ENCODE measurements at places on chromosomes 4 and X.

DNA sequence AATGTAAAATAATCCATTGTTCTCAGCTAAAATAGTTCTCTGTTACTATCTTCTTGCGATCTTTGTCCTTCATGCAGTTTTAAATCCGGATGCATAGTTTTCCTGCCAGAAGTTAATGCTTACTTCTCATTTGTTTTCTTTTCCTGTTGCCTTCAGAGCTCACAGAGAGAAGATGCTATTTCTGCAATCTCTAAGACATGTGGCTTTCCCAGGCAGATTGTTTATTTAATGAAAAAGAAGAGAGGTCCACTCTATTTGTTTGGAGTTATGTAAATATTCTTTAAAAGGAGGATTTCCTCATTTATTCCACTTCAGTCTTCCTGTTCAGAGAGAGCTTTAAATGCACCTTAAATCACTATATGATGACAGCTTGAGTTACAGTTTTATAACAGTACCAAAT is 39.3 kb upstream of the HPGD start:
- no peak for DNase-seq

DNA sequence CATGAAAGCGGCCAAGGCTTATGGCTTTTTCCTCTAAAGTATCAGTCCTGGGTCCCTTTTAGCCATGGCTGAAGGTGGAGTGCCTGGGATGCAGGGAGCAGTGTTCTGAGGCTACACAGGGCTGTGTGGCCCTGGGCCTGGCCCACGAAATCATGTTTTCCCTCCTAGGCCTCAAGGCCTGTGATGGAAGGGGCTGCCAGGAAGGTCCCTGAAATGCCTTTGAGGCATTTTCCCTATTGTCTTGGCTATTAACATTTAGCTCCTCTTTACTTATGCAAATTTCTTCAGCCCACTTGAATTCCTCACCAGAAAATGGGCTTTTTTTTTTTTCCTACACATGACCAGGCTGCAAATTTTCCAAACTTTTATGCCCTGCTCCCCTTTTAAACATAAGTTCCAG is 657.0 kb downstream of the DACH2 start:
- no peak for DNase-seq

DNA sequence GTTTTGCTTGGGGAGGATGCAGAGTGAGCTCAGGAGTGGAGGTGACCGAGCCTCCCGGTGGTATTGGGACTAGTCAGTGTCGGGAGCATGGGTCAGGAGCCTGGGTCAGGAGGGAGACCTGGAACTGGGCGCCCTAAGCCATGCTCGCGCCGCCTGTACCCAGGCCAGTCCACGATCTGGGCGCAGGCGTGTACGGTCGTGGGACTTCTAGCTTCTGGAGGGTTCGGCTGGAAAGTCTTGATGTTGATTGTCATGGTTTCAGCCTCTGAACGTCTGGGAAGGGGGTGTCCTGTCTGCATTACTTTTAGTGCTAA is 244 bp downstream of the EIF2S3 start:
- DNase-seq, result no peak

- peak; percentile 4 for DNase-seq
Measured at GRCh38 chrX:115533485-115533884, 27.5 kb upstream of the PLS3 start.

- DNase-seq, result no peak
Measured at GRCh38 chrX:21723814-21724213, 34.1 kb downstream of the SMPX start.

DNA sequence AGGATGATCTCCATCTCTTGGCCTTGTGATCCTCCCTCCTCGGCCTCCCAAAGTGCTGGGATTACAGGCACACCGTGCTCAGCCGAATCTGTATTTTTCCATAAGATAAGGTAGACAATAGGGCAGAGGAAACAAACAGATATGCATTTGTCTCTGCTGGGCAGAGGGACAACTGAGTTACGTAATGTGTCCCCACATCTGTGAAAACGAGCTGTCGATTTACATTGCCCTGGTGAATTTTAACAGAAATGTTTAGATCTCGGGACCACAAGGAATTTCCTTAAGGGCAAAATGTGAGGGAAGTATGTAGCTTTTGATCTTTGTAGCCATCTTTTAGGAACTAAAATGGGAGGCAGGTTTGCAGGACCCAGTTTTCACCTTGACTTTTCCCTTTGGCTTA is 189.7 kb downstream of the TRIML1 start:
- no peak for DNase-seq

DNA sequence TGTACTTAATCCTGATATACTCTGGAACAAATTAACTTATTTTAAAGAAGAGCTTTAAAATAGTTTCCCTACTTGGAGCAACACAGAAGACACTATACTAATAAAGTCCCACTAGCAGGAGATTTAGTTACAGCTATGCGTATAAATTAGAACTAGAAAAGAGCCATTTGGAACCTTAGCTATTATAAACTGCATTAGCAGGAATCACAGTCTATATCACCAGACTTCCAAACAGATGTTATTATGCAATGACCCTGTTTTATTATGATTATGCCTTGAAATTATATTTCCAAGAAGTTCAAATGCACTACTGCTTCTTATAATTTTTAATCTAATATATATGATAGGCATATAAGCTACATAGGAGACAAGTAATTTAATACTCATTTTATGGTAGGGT is 95.5 kb upstream of the WDR44 start:
- DNase-seq, result no peak

DNA sequence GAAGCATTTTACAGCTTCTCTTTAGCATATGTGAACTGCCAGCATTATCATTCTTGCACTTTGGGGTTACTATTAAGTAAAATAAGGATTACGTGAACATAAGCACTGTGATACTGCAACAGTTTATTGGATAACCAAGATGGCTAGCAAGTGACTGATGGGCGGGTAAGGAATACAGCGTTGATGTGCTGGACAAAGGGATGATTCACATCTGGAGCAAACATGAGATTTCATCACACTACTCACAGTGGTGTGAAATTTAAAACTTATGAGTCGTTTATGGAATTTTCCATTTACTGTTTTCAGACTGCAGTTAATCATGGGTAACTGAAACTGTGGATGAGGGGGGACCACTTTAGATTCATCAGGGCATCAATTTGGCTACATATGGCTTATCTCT is 16.0 kb downstream of the NBDY start:
- peak; percentile 29 for DNase-seq

DNA sequence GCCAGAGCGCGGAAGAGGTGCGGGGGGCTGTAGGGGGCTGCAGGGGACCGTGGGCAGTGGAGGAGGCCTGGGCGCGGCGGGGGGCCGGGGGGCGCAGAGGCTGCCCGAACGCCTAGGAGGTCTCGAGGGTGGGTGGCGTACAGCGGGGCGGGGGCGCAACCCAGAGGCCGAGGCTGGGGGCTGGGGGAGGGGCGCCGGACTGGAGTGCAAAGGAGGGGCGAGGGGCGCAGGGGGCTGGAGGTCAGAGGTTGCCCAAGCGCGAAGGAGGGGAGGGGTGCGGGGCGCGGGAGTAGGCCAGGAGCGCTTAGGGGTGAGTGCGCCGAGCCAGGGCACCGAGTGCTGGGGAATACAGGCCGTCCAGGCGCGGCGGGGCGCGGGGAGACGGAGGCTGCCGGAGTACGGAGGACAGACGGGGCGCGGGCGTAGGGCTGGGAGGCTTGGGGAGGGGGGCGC is 255 bp downstream of the GYG2 start:
- no peak for DNase-seq

DNA sequence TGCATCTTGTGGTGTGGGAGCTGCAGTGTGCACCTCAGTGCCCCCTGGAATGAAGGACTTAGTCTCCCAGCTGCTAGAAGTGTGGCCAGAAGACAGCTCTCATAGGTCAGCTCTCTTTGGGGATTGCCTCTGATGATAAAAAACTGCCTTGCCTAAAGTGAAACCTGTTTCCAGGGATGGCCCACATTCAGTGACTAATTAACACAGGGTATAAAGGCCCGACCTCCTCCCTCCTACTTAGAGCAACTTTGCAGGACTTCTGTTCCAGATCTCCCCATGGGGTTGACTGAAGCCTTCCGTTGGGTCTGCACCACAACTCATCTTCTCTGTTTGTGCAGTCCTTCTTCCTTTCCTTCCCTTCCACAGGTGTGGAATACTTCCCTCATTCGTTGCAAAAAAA is 53.2 kb downstream of the SPINK2 start:
- DNase-seq, result no peak

GRCh38 chr4:56259655-56260054 is 127.6 kb downstream of the AASDH start:
- DNase-seq, result no peak

DNA sequence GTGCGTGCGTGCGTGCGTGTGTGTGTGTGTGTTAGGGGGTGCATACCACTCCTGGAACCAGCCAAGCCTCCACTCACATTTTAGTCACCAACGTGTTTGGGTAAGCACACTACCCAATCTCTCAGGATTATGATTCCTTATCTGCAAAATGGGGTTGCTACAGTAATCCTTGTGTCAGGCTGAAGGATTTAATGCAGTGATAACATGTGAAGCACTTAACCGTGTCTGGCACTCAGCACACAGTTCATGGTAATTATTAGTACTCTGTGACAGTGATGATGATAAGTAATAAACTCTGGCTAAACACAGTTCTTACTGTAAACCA is 57.3 kb downstream of the CLDN22 start:
- DNase-seq, result no peak

DNA sequence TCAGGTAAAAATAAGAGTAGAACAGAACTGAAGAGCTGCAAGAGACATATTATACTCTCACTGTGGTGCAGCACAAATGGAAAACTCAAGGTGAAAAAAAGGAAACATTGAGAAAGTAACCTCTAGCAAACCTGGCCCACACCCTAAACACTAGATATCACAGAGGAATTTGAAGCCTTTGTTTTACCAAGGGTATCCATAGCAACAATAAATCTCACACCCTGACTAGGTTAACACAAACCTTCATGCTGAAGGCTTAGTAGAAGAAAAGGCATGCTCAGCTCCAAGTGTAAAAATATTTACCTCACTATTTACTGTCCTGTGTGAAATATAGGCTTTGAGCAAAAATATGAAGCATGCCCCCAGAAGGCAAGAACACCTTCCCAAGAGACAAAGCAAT is 61.9 kb upstream of the TAB3 start:
- DNase-seq, result no peak

DNA sequence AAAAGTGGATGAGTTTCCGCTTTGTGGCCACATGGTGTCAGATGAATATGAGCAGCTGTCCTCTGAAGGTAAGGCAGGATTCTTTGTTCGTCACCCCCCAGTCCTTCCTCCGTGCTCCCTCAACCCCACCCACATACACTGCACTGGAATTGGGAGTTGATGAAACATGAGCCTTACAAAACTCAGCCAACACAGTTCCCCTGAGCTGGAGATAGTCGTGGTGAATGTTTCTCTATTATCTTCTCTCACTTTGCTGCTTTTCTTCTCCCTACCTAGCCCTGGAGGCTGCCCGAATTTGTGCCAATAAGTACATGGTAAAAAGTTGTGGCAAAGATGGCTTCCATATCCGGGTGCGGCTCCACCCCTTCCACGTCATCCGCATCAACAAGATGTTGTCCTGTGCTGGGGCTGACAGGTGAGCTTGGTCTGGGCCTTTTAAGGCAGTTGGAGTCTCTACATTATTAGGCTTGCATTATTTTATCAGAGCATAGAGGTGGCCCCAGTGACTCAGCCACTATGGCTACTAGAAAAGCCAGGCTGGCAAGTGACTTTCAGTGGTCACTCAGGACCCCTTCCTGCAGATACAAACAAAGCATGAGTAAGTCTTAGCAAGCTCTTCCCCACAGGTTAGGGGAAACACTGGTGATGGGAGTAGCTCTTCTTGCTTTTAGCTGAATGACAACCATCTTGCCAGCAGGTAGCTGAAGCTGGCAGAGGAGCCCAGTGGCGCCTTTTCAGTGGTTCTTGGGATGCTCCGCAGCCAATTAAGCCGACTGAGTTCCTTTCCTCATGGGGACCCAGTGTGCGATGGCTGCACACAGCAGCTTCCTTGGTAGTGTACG is 1.6 kb downstream of the RPL10 start:
- DNase-seq, result no peak

GRCh38 chrX:73979551-73980131 is 324.3 kb upstream of the ZCCHC13 start:
- no peak for DNase-seq

DNA sequence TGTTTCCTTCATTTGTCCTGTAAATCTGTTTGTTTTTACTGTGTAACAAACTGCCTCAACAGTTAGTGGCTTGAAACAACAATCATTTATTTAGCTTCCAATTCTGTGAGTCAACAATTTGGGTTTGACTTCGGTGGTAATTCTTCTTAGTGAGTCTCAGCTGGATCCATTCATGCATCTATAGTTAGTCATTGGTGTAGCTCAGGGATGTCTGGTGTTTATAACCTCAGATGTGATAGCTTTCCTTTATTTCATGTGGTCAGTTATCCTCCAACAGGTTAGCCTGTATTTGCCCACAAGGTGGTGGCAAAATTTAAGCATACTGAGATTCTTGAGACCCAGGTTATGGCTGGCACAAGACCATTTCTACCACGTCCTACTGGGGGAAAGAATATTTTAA is 1267.2 kb downstream of the RAPGEF2 start:
- DNase-seq, result no peak

DNA sequence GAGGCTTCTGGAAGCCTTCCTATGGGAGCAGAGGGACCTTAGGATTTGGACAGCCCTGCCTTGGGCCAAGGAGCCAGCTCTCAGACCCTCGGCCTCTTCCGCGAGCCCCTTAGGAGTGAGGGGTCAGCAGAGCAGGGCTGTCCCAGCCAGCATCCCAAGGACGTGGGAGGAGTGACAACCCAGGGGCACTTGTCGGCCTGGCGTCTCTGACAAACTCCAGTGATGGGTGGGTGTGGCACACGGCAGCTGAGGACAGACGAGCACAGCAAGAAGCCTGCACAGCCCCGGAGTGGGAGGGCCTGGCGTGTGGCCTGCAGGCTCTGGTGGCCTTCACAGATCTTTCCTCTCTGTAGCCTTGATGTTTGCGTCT is 11.6 kb upstream of the TNIP2 start:
- no peak for DNase-seq

DNA sequence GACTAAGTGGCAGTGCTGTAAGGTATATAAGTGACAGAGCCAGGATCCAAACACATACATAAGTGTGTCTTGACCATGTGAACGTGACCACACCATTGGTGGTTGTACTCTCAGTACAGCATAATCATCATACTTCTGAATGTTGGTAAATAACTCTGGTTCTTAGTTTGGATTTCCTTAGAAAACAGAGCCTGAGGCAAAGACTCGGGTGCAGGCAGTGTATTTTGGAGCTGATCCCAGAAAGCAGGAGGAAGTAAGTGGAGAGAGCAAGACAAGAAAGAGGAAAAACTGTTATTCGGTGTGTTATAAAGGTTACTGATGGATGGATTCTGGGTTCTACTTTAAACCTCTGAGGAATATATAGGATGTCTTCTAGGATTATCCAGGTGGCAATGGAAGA is 127.9 kb downstream of the SLC39A8 start:
- no peak for DNase-seq

Data from AG04450 (cell line).